ENCODE measurements at places on chromosomes 5 and 9. TPM values are rescaled to one million over a fixed set of nuclear protein-coding genes. Genes with fewer than 3 reads are reported as not detected.

Gene TMEM232
- not detected for total RNA-seq

Gene IL4
- total RNA-seq = not detected

Gene UNC13B
- 10.2 TPM for total RNA-seq

Gene HTR4
- not detected for total RNA-seq

Gene GABBR2
- total RNA-seq = 0.34 TPM

Gene ALDH7A1
- total RNA-seq = 69.9 TPM

Gene PCDHAC2
- 7.4 TPM for total RNA-seq

Gene DCTN4
- total RNA-seq = 19.1 TPM

Gene SWI5
- 43.6 TPM for total RNA-seq

Gene GPR151
- total RNA-seq = not detected

Gene PLGRKT
- 35.7 TPM for total RNA-seq

Gene SCAMP1
- 25.9 TPM for total RNA-seq

Gene HRCT1
- not detected for total RNA-seq

Gene PCDHA10
- not detected for total RNA-seq

Gene PAM
- 27.3 TPM for total RNA-seq

Gene RHOBTB3
- total RNA-seq = 8.4 TPM

Gene PCDHB13
- total RNA-seq = 0.20 TPM

Gene FOXD1
- 25.4 TPM for total RNA-seq
